ENCODE measurements at places on chromosomes 11 and 22. TPM values are rescaled to one million over a fixed set of nuclear protein-coding genes. Genes with fewer than 3 reads are reported as not detected.

Gene PTPN5
- 1.8 TPM for total RNA-seq

Gene POTEH
- total RNA-seq = not detected

Gene UCP2
- 128 TPM for total RNA-seq

Gene VSTM5
- total RNA-seq = not detected

Measured in omental fat pad (tissue), 4 donors.